ENCODE measurements at places on chromosomes 6 and 20. TPM values are rescaled to one million over a fixed set of nuclear protein-coding genes. Genes with fewer than 3 reads are reported as not detected.

DNA sequence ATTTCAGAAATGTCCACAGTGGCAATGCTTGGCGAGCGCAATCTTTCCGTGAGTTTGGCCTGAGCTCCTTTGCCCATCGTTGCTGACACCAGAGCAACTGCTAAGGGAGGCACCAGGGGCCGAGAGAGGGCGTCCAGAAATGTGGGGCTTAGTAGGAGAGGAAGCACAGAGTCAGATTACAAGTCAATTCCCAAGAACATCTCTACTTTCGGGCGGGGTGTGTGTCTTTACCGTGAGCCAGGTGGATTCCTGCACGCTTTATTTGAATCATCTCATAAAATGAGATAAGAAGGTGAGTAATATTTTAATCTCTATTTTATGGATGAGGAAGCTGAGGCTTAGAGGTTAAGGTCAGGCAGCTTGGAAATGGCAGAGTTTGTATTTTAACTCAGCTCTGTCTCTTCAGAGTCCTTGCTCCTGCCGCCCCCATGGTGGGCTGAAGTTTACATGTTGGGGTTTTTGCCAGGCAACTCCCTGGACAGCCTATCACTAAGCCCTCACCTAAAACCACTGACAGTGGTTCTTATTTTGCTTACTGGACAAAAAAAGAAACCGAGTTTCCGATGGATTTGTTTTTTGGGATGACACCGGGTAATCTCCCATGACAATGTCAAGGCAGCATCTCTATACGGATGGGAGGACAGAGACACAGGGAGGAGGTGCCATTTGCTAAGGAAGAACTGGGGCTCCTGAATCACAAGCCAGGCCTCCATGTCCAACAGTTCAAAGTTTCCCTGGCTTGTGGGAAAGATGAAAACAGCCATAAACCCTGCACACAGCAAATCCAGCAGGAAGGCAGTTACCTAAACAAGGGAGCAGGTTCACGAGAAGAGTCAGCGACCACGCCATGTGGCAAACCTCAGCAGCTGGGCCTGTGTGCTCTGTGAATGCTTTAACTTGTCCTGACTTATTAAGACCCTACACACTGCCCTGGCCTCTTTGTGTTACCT is 112.6 kb upstream of the SLC24A3 start:
- no peak for DNase-seq

- DNase-seq = no peak
Observed at GRCh38 chr6:34315780-34316179, 67.0 kb upstream of the SMIM29 start.

ZKSCAN3 gene
- total RNA-seq = 3.6 TPM

DNA sequence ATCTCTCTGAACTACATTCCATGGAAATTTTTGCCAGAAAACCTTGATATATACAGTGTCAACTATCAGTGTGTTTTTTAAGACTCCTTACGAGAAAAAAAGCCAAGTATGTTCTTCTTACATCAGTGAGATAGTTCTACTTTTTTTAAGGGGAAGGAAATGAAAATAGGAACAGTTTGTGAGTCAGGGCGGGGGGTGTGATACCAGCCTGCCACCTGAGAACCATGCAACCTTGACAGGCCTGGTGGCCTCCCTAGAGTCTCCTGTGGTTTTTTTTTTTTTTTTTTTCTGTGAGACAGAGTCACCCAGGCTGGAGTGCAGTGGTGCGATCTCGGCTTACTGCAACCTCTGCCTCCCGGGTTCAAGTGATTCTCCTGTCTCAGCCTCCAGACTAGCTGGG is 96.3 kb upstream of the GCM1 start:
- peak; percentile 41 for DNase-seq

DNA sequence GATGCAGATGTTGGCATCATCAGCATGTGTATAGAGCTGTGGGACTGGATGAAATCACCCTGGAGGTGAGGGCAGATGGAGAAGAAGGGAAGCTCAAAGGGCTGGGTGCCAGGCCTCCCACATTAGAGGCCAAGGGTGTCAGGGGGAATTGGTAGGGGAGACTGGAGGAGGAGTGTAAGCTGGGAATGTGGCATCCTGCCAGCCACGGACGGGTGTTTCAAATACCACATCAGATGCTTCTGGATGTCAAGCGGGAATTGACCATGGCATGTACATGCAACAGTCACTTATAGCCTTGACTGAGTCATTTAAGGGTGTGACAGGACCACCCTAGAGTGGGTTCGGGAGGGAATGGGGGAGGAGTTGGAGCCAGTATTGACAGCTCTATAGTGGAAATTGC is 9.6 kb downstream of the ERGIC3 start:
- DNase-seq = no peak

- DNase-seq = peak; percentile 23
Observed at GRCh38 chr20:62830821-62831220, 14.0 kb downstream of the COL9A3 start.

GRCh38 chr6:50889497-50889896 is 70.8 kb downstream of the TFAP2B start:
- no peak for DNase-seq

EGFL8 gene
- total RNA-seq = 6.1 TPM

DNA sequence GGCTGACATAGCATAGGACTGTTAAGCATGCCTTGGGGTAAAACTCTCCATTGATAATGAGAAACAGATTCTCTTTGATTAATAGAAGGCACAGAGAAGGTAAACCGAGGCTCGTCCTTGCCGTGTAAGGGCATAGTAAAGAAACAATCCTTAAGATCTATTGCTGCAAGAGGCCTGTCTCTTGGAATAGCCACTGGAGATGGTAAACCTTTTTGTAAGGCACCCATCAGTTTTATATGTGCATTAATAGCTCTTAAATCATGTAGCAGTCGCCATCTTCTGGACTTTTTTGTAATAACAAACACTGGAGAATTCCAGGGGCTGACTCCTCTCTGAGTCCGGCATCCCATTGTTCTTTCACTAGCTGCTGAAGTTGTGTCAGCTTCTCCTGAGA is 8.4 kb upstream of the ABHD12 start:
- no peak for DNase-seq

DNA sequence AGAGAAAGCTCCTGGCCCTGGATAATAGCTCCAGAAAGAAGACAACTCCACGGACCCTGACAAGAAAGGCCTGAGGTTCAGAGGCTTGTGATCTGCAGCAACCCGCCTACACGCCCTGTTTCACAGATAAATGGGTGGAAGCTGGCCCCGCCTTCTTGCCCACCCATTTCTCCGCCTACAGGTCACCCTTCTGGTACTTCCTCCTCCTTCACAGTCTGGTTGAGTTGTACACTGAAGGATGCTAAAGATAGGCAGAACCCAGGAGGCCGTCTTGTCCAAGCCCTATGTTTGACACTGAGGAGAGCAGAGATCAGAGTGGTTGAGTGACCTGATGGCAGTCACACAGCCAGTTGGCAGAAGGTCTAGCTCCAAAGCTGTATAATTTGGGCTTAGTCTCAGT is 34.2 kb upstream of the MDGA1 start:
- DNase-seq = no peak

GRCh38 chr20:62066983-62067433 is 1.3 kb upstream of the TAF4 start:
- no peak for DNase-seq

GRCh38 chr6:14966906-14967711 is 278.8 kb upstream of the JARID2 start:
- DNase-seq = no peak

WFDC12 gene
- total RNA-seq = not detected

DNA sequence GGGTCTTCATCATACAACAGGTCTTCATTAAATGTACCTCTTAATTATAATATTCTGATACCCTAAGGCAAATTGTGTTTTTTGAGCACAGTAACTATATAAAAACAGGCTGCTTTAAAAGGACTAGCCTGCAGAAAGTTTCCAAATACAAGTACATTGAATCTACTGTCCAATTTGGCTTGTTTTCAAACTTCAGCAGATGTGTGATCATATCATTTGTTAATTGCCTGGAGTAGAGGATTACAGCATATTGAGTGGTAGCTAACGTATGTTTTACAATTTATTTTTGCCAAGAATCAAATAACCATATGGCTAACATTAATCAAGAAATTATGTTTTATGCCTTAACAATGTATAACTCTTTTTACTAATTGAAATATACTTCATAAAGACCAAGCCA is 12.6 kb downstream of the TINAG start:
- no peak for DNase-seq

DNA sequence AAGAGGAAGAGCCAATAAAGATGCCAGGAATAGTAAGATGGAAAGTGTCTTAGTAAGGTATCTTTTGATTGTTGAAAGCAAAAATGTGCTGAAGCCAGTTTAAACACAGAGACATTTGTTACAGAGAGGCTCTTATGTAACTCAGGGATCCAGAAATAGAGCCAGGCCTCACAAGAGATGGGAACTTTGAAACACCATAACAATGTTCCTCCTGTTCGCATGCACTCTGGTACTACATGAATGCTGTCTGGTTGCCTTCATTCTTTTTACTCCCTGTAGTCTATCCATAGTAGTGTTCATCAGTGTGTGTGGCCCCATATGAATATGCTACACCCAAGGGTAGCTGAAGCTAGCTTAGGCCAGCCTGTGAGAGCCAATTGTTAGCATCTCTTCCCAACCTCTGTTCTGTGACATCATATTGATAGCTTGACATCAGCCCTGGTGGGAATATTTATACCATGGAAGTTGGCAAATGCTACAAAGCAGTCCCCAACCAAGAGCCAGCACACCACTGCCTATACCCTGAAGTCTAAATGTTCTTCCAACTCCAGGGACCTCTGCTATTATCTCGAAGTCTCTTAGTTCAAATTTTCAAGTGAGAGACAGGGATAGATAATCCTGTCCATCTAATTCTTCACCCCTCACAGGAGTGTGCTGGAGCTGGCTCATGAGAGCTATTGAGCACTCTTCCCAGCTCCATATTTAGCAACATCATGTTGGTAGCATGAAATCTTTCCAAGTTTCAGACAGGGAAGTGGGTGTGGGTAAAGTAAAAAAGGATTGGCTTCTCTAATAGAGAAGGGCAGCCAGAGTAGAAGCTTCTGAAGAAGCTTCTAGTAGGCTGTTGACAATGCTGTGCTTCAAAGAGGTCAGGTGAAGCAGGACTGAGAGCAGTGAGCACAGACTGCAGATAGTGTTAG is 7.0 kb downstream of the NDUFAF5 start:
- no peak for DNase-seq

GRCh38 chr6:10404799-10405512 is 9.9 kb downstream of the TFAP2A start:
- peak; percentile 22 for DNase-seq

GRCh38 chr6:53302678-53303360 is 45.9 kb downstream of the ELOVL5 start:
- no peak for DNase-seq

GRCh38 chr6:159714404-159714803 is 12.9 kb upstream of the WTAP start:
- DNase-seq = no peak

BMP6 gene
- 2.6 TPM for total RNA-seq

- DNase-seq = no peak
Observed at GRCh38 chr20:2245637-2246036, 50.2 kb upstream of the TGM3 start.

DNA sequence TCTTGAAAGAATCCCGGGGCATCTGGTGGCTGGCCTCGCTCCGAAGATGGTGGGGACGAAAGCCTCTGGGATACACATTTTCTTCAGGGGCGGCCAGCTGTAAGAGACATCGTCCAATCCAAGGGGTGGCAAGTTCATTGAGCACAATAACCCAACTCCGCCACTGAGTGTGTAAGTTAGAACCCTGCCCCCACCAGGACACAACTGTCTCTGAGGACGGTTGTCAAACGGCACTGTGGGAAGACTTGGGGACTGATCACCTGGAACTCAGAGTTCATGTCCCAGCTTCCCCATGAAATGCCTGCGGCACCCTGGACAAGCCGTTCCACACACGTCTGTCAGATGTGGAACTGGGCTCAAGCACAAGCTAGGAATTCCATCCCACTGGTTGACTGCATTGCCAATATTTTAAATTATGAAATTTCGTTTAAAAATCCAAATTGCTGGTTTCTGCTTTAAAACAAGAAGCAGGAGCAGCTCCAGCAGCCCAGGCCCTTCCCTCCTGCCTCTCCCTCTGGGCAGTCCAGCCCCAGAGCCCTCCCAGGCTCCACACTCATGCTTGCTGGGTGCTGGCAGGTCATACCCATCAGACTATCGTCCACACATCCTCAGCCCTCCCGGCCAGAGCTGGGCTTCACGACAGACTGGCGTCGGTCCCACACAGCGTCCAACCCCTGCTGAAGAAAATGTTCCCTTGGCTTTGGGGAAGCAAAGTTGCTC is 80.9 kb upstream of the AFDN start:
- peak; percentile 85 for DNase-seq

CTAGE9 gene
- not detected for total RNA-seq

RAB44 gene
- not detected for total RNA-seq

DNA sequence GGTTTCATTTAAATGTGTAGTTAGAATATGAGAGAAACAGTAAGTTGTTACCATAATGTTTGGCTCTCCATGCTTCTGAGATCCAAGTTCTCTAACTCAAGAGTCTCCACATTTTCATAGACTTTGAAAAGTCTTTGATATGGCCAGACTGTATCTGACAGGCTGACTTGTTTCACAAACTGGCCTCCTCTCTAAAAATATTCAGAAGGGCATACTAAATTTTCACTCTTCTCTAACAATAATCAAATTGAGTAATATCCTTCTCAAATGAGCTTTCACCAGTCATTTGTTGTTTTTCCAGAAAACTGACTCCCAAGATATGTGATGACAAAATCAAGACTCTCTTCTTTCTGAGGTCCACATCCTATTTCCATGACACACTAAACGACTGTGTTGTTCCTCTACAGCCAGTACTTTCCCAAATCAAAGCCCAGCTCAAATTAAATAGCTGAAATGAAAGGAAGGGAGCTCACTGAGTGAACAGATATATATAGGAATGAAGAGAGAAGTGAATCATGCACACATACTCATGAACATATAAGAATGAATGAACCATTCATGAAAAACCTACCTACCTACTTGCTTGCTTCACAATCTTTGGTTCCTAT is 15.1 kb downstream of the HIVEP2 start:
- DNase-seq = no peak

- no peak for DNase-seq
Observed at GRCh38 chr6:134041093-134041492, 11.3 kb downstream of the SLC2A12 start.

GRCh38 chr20:51139891-51140290 is 117.0 kb upstream of the KCNG1 start:
- no peak for DNase-seq

GJA10 gene
- total RNA-seq = not detected

TFAP2C gene
- total RNA-seq = 0.16 TPM

DNA sequence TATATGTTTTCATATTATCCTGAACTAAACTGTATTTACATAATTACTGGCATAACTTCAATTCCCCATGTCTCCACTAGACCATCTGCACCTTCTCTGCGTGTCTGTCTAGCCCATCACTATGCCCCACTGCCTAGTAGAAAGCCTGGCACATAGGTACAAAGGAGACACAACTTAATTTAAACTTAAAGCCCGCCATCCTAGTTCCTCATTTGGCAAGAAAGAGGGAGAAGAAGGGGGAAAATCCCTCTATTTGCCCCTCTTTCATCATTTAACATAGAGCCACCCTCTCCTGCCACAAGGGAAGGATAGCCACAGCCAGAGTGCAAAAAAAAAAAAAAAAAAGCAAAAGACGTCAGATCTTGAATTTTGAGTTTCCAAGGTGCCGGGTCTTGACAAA is 1.8 kb downstream of the PKIG start:
- DNase-seq = no peak

ABHD16B gene
- total RNA-seq = not detected

- DNase-seq = peak; percentile 47
Observed at GRCh38 chr6:148244217-148244935, 98.3 kb upstream of the SASH1 start.

Measured in Right ventricle myocardium superior (tissue), 1 donor.